ENCODE measurements at places on chromosomes 6 and 20. TPM values are rescaled to one million over a fixed set of nuclear protein-coding genes. Genes with fewer than 3 reads are reported as not detected.

DNA sequence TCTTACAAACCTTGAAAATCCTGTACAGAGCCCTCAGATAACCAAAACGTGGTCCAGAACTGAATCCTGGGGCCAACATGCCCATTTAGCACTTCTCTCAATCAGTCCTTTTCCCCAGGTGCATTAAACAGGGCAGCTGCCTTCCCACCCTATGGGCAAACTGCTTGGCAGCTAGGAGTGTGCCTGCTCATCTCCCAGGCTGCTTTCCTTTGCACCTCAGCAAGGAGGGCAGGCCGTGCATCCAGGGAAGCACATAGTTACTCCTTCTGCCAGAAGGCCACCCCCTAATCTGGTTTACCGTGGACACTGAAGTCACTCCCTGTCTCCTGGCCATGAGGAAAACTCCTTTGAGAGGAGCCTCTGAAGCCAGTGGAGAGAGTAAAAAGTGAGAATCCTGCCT lies 10.0 kb downstream of the PKIG start:
- no peak for DNase-seq
- no peaks in the 10 kb centered on the region for H3K36me3 ChIP-seq
- H3K27me3 ChIP-seq: peaks cover 13% of the 10 kb centered on the region
- peaks cover 13% of the 10 kb centered on the region for H3K4me1 ChIP-seq
- H3K27ac ChIP-seq: no peak overlapping the region

DNA sequence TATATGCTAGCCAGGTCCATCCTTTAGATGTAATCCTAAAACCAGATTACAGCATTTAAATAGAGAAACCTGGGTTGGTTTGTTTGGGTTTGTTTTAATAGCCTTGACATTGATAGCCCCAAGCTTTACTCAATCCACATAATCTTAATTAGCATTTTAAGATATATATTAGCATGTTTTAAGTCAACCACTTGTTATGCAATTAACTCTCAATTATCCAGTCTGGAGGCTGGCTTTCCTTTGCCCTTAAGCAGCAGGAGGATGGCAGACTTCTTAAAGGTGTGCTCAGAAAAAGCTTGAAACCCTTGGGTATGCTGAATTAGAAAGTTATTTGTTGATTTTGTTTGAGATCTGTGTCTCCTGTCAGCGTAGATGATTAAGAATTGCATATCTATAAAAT lies 46.3 kb upstream of the SMIM28 start:
- no peaks in the 10 kb centered on the region for H3K27me3 ChIP-seq
- H3K4me3 ChIP-seq: no peak overlapping the region
- H3K27ac ChIP-seq: no peak overlapping the region
- DNase-seq: no peak

DNA sequence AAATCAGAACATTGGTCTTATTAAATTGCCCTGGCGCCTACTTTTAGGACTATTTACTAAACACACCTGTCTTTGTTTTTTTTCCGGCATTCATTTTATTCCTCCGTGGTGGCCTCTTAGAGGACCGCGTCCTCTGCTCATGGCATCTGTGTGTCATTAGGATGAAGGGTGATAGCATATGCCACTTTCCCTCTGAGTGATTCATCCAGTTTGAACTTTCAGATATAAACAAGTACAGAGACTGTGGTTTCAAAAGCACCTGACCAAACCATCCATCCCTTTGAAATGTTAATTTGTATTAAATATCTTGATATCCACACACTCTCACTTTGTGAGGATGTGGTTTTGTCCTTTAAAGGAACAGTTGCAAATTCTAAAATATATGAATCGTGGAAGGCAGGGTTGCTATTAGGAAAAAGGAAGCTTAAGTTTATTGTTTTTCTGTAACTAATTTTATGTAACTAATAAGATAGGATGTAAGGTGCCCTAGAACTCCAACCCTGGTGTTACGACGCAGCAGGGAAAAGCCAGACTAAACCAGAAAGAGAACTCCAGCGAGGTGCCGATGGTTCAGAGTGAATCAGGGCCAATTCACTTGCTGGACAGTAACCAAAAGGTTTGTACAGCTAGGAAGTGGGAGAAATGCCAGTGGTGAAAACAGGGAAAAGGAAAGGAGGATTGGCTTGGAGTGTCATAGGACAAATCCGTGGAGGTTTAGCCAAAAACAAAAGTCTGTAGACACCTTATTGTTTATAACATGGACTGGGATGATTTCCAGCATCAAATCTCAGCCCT lies 98.7 kb downstream of the SHLD1 start:
- H3K4me3 ChIP-seq: no peak overlapping the region
- no peak overlapping the region for H3K27ac ChIP-seq
- no peak for DNase-seq

DNA sequence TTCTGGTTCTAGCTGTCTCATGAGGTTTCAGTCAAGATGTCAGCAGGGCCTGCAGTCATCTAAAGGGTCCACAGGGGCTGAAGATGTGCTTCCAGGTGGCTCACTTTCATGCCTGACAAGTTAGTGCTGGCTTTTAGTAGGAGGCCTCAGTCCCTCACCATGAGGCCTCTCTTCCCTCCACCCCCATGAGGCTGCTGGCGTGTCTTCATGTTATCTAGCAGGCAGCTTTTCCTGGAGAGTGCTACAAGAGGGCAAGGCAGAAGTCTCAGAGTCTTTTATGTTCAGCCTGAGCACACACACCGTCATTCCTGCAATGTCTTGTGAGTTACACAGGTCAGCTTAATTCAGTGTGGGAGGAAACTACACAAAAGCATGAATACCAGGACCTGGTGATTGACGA lies 769.9 kb downstream of the HDGFL1 start:
- no peak overlapping the region for H3K27ac ChIP-seq
- H3K4me1 ChIP-seq: no peaks in the 10 kb centered on the region
- no peak for DNase-seq
- H3K4me3 ChIP-seq: no peak overlapping the region
- H3K36me3 ChIP-seq: no peaks in the 10 kb centered on the region
- H3K27me3 ChIP-seq: no peaks in the 10 kb centered on the region

The CAP2 gene
- total RNA-seq: 15.7 TPM

GRCh38 chr6:156873654-156874380 lies 96.6 kb downstream of the ARID1B start:
- H3K27me3 ChIP-seq: no peaks in the 10 kb centered on the region
- H3K36me3 ChIP-seq: peaks cover 4% of the 10 kb centered on the region
- H3K4me1 ChIP-seq: no peaks in the 10 kb centered on the region
- H3K4me3 ChIP-seq: no peak overlapping the region
- no peak overlapping the region for H3K27ac ChIP-seq

The C20orf202 gene
- total RNA-seq: 0.22 TPM

- H3K27me3 ChIP-seq: no peaks in the 10 kb centered on the region
- H3K36me3 ChIP-seq: no peaks in the 10 kb centered on the region
- H3K4me1 ChIP-seq: no peaks in the 10 kb centered on the region
- H3K27ac ChIP-seq: no peak overlapping the region
Observed at GRCh38 chr20:57881466-57882385, 171.9 kb upstream of the PMEPA1 start.

DNA sequence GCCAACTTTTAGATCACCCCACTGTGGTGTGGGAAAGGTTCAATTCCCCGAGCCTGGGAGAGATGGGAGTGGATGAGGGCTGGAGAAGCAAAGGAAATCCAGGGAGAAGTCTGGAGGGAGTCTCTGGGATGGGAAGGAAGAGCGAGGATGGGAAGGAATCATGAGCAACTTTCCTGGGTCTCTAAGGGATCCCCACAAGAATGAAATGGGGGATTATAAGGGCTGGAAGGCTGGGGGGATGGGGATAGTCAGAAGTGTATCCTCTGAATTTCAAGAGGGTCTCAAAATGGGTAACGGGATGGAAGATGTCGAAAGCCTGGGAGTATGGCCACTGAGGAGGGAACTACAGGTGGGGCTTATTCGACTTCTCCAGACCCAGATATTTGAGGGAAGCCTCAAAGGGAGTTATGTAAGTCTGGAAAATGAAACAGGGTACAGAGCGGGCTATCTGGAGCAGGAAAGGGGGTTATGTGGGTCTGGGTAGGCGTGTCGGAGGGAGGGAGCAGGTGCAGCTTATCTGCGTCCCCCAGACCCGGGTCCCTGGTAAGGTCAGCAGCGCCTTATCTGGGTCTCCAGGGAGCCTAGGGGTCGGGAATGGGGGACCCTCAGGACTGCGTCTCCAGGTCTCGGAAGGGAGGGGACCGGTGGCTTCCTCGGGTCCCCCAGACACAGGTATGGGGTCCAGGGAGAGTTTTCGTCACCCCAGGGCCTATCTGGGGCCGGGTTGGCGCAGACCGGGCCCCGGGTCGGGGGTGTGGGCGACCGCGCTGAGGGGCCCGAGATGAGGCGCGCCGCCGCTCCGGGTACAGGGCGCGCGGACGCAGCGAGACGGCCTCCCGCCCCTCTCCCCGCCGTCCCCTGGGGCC lies 550 bp downstream of the PLAGL2 start:
- DNase-seq: no peak
- H3K27ac ChIP-seq: peak overlapping the region; percentile 90
- H3K4me1 ChIP-seq: peaks cover 59% of the 10 kb centered on the region
- H3K4me3 ChIP-seq: peak overlapping the region; percentile 90
- H3K36me3 ChIP-seq: peaks cover 59% of the 10 kb centered on the region

DNA sequence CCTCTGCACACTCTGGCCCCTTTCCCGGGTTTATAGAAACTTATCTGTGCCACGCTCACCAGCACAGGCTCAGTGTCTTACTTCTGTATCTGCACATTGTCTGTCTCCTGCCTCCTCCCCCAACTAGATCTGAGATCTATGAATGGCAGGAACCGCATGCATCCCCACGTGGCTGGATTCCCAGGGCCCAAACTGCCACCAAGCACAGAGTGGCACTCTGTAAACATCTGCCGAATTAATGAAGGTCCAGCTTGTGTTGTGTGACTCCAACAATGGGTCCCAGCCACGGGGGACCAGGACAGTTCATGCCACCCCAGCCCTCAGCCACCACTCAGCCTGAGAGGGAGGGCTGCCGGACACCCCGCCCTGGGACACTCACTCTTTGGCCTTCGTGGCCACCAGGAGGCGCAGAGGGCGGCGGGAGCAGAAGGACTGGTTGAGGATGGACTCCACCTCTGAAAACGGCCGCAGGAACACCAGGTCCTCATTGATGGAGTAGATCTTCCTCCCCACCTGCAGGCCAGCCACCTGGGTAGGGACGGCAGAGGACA lies 171.1 kb downstream of the PREX1 start:
- H3K4me1 ChIP-seq: peaks cover 11% of the 10 kb centered on the region
- H3K27me3 ChIP-seq: peaks cover 64% of the 10 kb centered on the region
- H3K4me3 ChIP-seq: no peak overlapping the region
- H3K36me3 ChIP-seq: peaks cover 4% of the 10 kb centered on the region
- peak; percentile 94 for DNase-seq
- no peak overlapping the region for H3K27ac ChIP-seq

GRCh38 chr20:42150230-42150629 lies 532.1 kb upstream of the CHD6 start:
- no peak for DNase-seq
- no peaks in the 10 kb centered on the region for H3K27me3 ChIP-seq

DNA sequence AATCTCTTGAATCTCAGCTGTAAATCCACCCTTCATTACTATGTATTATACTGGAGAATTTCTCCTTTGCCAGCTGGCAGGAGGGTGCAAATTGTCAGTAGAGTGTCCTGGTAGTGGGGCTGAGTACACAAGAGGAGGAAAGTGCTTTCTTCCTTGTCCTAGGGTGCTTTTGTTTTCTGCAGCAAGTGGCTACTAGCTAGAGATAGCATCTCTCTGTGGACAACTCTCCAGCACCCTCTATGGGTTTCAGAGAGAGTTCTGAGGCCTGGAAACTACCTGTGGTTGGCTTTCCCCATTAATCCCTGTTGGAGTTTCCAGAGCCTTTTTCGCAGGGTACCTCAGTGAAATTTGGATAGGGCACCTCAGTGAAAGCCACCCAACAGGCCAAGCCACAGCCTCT lies 422.5 kb upstream of the RGS17 start:
- no peak overlapping the region for H3K27ac ChIP-seq
- H3K36me3 ChIP-seq: no peaks in the 10 kb centered on the region
- peak; percentile 1 for DNase-seq
- H3K4me1 ChIP-seq: no peaks in the 10 kb centered on the region
- H3K27me3 ChIP-seq: no peaks in the 10 kb centered on the region
- no peak overlapping the region for H3K4me3 ChIP-seq

GRCh38 chr6:42287756-42288155 lies 70.1 kb upstream of the MRPS10 start:
- H3K4me3 ChIP-seq: no peak overlapping the region
- H3K27me3 ChIP-seq: no peaks in the 10 kb centered on the region
- DNase-seq: no peak
- H3K27ac ChIP-seq: no peak overlapping the region

DNA sequence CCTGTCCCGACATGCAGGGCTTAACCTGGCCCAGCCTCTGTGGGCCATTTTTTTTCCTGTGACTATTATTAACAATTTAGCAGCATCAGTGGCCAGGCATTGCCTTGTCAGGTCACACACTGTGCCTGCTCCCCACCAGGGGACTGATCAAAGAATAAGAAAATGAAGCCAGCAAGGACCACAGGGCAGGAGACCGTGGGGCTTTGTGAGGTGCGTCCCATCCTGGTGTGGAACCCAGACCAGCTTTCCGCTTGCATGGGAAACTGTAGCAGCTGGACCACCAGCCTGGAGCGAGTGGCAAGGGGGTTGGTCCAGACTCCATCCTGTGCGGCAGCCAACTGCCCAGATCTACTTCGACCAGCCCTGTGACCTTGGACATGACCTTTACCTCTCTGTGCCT lies 218.3 kb downstream of the ANKRD60 start:
- H3K4me1 ChIP-seq: peaks cover 39% of the 10 kb centered on the region
- H3K27me3 ChIP-seq: no peaks in the 10 kb centered on the region
- no peak overlapping the region for H3K27ac ChIP-seq
- DNase-seq: no peak
- H3K36me3 ChIP-seq: peaks cover 24% of the 10 kb centered on the region

DNA sequence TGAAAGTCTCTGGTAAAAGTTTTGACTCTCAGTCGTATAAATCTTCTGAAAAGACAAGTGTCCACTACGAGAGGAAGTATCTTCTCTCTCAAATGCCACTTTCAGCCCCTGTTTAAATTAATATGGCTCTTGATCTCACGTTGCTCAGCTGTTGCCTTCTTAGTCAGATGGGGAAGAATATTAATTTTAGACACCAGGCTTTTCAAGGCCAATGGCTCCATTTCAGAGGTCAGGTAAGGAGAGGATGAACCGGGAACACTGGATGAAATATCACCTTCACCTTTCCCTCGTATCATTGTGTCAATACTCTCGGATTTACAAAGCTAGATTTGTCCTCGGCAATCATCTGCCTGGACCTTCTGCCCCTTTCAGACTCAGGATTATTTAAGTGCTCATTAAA lies at the start of gene MYLK4:
TSS of gene MYLK4 (minus strand) at position 91 of the 400 bp plus-strand sequence. CDS start 1,628 bp downstream, outside the sequence.
- no peak within 1 kb of the TSS for H3K27ac ChIP-seq
- no peaks in the 10 kb centered on the region for H3K27me3 ChIP-seq
- H3K36me3 ChIP-seq: no peaks in the 10 kb centered on the region
- peaks cover 9% of the 10 kb centered on the region for H3K4me1 ChIP-seq

- no peaks in the 10 kb centered on the region for H3K27me3 ChIP-seq
- peak overlapping the region; percentile 12 for H3K4me3 ChIP-seq
- DNase-seq: peak; percentile 17
- peak overlapping the region; percentile 73 for H3K27ac ChIP-seq
- H3K36me3 ChIP-seq: no peaks in the 10 kb centered on the region
Observed at GRCh38 chr6:2259002-2259494, 13.6 kb upstream of the GMDS start.

- no peaks in the 10 kb centered on the region for H3K27me3 ChIP-seq
- no peak overlapping the region for H3K27ac ChIP-seq
- H3K36me3 ChIP-seq: no peaks in the 10 kb centered on the region
- no peaks in the 10 kb centered on the region for H3K4me1 ChIP-seq
- no peak for DNase-seq
Observed at GRCh38 chr6:160899671-160900430, 91.7 kb upstream of the MAP3K4 start.

- peaks cover 15% of the 10 kb centered on the region for H3K27me3 ChIP-seq
- no peak overlapping the region for H3K27ac ChIP-seq
- no peaks in the 10 kb centered on the region for H3K36me3 ChIP-seq
- no peaks in the 10 kb centered on the region for H3K4me1 ChIP-seq
- H3K4me3 ChIP-seq: no peak overlapping the region
Observed at GRCh38 chr6:167548451-167548850, 223.6 kb downstream of the TTLL2 start.

Measured in Calu3 (cell line).